Effector CD4-positive, alpha-beta T cell (primary cell): ENCODE measurements at places on chromosomes 3 and 15.

- no peak for DNase-seq
These were observed 124.6 kb upstream of the LYSMD4 start for GRCh38 chr15:99857836-99858235.

DNA sequence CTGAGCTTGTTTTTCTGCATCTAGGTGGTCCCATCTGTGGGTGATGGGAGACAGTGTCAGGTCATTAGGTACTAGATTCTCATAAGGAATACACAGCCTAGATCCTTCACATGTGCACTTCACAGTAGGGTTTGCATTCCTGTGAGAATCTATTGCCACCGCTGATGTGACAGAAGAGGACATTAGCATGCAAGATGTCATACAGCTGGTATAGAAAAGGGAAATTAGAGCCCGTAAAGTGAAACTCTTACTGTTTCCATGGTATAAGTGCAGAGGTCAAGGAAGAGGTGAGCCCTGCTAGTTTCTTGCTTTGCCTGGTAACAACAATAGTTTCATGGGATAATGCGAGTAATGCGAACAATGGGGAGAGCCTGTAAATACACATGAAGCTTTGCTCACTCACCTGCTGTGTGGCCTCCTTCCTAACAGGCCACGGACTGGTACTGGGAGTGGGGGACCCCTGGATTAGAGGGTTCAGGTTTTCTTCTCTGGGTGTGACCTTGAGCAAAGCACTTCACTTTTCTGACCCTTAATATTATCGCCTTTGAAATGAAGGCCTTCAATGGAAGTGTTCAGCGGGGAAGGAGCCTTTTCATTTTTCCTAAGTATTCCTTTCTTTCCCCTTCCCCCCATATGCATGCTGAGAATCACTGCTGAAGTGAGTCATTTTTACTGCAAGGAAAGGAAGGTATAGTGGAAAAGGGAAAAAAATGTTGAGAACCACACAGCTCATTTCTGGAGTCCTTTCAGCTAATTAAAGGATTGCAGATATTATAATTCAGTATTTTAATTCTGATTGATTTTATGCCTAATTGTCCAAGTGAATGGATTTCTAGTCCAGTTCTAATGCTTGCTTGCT lies 286.4 kb downstream of the UBE2E2 start:
- DNase-seq, result no peak

GRCh38 chr15:70436428-70436827 lies 326.9 kb downstream of the UACA start:
- DNase-seq, result no peak

- DNase-seq, result no peak
These were observed 244.3 kb upstream of the SLCO3A1 start for GRCh38 chr15:91609231-91609630.

GRCh38 chr3:108527817-108528216 lies 17.4 kb upstream of the MYH15 start:
- no peak for DNase-seq

DNA sequence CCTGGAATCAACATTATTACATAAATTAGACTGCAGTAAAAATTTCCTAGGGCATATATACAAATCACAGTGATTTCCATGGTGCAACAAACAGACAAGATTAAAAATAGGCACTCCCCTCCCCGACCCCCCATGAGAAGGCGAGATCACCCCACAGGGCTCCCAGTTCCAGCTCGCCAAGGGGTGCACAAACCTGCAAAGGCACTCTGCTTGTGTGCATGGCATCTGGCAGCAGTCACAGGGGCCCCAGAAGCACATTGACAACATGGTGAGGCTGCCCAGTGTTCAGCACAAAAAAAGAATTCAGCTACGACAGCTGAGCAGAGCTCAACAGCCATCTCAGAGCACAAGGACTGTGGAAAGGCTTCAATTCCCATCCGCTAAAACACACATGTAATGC lies 19.2 kb upstream of the CERS3 start:
- DNase-seq, result no peak

DNA sequence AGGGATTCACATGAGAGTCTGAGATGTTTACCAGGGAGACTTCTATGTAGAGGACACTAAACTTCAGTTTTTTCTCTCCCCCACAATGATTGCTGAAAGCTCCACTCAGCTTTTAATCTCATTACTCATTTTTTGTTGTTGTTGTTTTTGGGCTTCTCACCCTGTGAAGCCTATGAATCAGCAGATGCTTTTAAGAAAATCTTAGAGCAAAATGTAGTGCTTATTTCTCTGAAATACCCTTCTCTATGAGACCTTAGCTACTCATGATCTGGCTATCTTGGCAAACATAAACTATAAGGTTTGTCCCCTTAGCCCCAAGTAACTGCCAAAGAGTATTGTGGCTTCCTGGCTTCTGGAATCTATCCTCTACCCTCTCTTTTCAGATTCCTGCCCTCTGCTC lies 537.3 kb downstream of the OCA2 start:
- no peak for DNase-seq

- peak; percentile 21 for DNase-seq
These were observed 11.4 kb upstream of the CSPG4 start for GRCh38 chr15:75723847-75724660.

DNA sequence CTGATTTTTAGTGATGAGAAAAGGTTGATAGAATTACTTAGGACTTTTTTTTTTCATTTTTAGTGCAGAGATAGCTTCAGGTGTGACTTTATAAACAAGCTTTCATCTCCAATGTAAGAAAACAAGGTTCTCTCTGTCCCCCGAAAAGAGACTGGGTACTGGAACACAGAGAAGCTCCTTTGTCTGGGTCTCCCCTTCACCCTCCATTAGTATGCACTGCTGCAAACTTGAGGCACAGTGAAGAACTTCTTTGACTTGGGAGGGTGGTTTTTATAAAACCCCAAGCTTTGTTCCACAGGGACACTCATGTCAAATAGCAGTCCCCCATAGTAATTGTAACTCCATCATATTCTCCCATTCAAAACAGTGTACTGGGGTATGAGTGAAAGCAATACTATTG lies 93.5 kb upstream of the SOX2 start:
- DNase-seq, result no peak

GRCh38 chr3:35653347-35653746 lies 14.0 kb downstream of the ARPP21 start:
- no peak for DNase-seq

- DNase-seq, result no peak
These were observed 44.1 kb downstream of the C3orf20 start for GRCh38 chr3:14719006-14719405.

- no peak for DNase-seq
These were observed 45.0 kb upstream of the GK5 start for GRCh38 chr3:142270407-142270806.

GRCh38 chr15:100131321-100132224 lies 210.2 kb downstream of the ADAMTS17 start:
- no peak for DNase-seq

DNA sequence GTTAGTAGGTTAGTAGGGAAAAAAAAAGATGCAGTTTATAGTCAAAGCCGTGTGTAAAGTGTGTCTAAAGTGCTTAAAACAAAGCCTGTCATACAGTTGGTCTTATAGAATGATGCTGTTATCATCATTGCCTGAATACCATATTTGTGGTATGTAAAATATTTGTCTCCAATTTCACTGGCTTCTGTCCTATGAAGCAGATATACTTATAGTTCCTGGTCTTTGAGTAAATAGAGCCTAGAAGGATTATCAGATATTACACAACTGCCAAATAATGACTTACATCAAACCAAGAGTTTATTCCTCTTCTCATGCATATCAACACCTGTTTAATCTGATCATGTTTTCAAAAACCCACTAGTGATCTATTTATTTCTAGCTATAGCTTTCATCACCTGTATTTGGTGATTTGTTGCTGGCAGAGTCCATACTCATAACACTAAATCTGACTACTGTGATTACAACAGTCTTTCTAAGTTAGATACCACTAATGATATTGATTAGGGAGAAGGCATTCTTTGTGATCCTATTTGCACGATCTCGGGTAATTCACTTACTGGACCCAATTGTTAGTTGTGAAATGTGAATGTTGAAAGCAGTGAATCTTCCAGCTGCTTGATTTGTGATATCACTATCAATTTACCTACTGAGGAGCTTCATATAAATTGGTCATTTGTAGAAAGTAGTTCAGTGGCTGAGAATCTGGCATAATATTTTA lies 413.7 kb downstream of the LPP start:
- no peak for DNase-seq

GRCh38 chr3:41519746-41520145 lies 320.4 kb downstream of the CTNNB1 start:
- DNase-seq, result no peak

DNA sequence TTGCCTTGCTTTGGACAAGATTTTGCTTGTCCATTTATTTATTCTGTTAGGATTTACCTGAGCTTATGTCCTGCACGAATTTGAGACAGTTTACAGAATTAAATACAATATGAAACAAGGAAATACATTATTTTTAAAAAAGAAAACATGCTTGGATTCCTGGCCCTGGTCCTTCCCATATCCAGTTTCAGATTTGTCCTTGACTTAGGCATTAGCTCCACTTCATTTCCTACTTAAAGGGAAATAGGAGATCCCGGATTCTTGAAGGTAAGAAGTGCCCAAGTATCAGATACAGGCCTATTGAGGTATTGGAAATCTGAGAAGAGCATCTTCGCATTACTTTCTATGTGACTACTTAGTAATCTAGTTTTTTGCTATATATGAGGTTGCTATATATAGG lies 672.0 kb downstream of the SI start:
- no peak for DNase-seq

DNA sequence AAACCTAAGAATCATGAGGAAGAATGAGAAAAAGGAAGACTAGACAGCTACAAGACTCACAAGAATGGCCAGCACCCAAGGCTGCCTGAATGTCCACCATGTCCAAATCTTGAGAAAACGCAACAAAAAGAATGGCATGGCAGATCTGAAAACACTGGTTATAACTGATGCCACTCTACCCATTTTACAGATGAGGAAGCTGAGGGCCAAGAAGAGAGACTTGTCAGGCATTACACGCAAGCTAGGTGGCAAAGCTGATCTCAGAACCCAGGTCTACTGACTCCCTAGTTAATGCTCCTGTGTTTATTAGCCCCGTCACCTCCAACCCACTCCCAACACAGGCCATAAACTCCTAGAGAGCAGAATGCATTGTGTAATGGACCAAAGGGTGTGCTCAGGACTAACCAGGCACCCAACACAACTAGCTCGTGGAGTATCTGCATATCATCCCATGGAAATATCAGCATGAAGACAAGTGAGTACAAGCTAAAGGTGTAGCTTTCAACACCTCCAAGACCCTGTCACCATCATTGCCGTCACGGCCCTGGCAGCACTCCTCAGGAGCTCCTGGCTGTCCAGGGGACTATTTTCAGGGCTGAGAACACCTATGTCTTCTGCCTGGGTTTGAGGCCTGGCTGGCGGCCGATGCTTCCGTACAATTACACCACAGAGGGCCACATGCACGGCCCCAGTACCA lies 111.7 kb downstream of the XXYLT1 start:
- DNase-seq, result no peak

- no peak for DNase-seq
These were observed 33.7 kb upstream of the IGF1R start for GRCh38 chr15:98614681-98615080.

GRCh38 chr3:149306751-149307434 lies 26.5 kb downstream of the TM4SF18 start:
- no peak for DNase-seq

- no peak for DNase-seq
These were observed 20.5 kb downstream of the GPR171 start for GRCh38 chr3:151182349-151183079.

- no peak for DNase-seq
These were observed 253.5 kb upstream of the ZPLD1 start for GRCh38 chr3:102181175-102181920.

- DNase-seq, result no peak
These were observed 35.9 kb upstream of the ZNF774 start for GRCh38 chr15:90316139-90316538.

GRCh38 chr3:38599886-38600285 lies 49.6 kb downstream of the SCN5A start:
- no peak for DNase-seq

DNA sequence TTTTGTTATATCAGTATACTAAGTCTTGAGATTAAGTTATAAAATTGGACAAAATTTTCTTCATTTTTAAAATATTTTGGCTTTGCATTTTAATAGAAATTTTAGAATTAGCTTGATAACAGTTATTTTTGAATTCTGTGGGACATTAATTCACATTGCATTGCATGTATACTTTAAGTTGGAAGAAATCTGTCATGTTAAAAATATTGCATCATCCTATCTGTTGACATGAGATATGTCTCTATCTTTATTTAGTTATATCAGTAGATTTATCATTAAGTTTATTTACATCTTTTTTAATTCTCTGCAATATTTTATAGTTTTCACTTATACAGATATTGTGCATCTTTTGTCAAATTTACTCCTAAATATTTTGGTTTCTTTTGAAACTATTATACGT lies 904.6 kb upstream of the NR2F2 start:
- DNase-seq, result no peak

GRCh38 chr3:127851899-127852298 lies 29.6 kb upstream of the MGLL start:
- no peak for DNase-seq

- DNase-seq, result no peak
These were observed 682.1 kb downstream of the MECOM start for GRCh38 chr3:168981396-168981795.

DNA sequence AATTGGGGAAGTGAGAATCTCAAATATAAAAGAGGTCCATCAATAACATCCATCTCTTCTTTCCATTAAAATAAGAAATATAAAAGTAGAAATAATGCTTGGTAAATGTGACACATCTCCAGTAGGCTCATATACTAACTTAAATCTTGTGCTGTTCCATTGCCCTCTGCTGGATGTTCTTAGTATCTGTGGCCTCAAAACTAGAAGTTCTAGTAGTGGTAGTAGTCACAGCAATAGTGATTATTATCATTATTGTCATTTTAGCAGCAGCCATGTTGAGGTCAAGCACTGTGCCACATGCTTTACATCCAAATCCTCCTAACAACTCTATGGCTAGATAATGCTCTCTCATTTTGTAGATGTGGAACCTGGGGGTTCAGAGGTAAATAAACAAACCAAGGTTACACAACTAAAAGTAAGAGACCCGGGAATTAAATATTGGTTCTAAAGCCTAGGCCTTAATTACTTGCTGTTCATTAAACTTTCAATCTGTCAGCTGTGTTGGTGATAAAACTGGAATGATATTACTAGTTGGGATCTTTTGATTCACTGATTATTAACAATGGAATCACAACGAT lies 20.2 kb upstream of the BTLA start:
- DNase-seq, result peak; percentile 11

DNA sequence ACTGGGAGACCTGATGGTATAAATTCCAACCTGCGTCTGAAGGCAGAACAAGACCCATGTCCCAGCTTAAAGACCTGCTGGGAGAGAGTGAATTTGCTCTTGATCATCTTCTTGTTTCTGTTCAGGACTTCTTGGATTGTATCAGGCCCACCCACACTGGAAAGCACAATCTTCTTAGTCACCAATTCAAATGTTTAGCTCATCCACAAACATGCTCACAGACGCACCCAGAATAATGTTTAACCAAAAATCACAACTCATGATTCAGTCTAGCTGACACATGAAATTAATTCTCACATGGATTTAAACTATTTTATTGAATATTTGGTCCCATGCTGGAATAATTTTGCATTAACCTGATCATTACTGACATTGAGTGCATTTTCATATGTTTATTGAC lies 37.8 kb upstream of the GOLGA6L2 start:
- no peak for DNase-seq

GRCh38 chr3:60760145-60760544 lies 491.1 kb downstream of the FHIT start:
- DNase-seq, result no peak

GRCh38 chr15:78695046-78695671 lies 54.1 kb upstream of the CHRNB4 start:
- no peak for DNase-seq
